ENCODE measurements at places on chromosomes 7 and 10.
A peak's percentile ranks its signal among the peaks of the same experiment; 100 is the strongest.

DNA sequence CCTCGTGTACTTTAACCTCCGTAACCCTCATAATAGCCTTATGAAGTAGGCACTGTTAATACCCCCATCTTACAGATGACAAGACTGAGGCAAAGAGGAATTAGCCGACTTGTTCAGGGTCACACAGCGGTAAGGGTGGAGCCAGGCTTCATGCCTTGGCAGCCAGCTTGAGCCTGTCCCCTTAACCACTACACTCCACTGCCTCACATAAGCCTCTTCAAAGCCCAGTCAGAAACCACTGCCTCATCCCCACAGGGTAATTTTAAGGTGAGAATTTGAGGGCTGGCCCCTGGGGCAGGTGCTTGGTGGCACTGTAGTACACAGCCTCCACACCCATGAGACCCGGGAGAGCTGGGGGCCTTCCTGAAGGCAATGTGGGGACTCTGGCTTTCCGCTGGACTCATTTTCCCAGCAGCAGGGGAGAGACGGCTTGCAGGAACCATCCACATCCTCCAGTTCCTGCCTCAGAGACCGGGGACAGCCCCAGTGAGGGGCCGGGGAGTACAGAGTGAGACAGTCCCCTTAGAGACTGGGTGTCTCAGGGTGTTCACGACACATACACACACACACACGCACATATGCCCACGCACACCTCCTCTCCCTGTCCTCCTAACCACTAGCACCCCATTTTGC lies 7.6 kb upstream of the C10orf105 start:
- DNase-seq, result no peak

DNA sequence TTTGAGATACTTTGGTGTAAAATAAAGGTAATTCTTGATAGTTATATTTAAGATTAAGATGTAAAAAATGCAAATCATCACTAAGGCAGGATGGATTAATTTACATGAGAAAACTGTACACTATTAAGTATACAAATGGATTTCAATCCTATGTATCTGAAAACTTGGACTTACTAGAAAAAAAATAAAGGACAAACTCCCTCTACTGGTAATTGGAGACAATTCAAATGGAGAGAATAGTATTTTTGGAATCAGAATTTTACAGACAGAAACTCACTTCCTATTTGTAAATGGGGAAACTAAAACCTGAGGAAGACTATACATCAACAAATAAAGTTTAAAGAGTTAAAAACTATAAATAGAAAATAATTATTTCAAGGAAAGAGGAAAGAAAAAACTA lies 62.6 kb downstream of the CUL2 start:
- DNase-seq, result no peak

DNA sequence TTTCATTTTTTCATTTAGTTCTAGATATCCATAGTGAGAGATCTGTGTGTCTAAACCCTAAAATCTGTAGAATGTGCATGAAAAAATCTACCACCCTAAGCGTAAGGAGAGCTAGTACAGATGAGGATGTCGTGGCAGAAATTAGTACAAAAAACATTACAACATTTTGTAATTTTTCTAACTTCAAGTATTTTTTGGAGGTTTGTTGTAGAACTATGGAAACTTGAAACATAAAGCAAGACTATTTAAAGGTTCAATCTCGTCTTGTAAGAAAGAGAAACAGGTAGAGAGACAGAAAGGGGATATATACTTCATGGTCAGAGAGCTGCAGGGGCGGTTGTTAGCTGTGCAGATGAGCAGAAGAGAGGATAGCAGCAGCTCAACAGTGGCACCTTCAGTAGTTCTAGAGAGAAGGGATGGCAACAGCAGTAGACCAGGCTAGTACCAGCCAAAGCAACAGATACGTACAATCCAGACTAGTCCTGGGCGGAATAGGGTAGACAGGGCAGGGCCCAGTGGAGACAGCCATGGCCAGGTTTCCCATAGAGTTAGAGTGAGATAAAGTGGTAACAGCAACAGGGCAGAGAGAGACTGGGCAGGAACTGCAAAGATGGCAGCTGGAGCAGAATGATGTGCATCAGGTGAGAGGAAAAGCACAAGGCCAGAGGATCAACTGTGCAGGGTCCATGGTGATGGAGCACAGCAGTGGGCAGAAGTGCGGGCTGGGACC lies 145.2 kb downstream of the FRMD4A start:
- DNase-seq, result peak; percentile 62

DNA sequence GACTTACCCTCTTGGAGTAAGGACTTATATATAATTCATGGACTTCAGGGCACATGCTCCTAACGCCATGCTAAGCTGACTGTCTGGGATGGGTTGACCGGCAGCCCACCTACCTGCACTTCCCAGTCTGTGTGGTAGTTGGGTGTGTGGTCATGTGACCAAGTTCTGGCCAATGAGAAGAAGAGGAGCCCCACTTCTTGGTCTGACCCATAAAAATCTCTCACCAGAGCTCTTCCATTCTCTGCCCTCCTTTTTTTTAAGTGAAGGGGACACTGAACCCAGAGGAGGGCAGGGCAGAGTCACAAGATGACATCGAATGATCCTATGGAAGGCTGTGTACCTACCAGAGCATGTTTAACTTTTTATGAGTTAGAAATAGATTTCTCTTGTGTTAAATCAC lies 370.1 kb downstream of the FRMD4A start:
- DNase-seq, result no peak
